Activated T-cell treated with anti-CD3 and anti-CD28 coated beads, Interleukin-2, amount 50 U/mL, for 24 hours (primary cell): ENCODE measurements at places on chromosomes 3 and 15.

DNA sequence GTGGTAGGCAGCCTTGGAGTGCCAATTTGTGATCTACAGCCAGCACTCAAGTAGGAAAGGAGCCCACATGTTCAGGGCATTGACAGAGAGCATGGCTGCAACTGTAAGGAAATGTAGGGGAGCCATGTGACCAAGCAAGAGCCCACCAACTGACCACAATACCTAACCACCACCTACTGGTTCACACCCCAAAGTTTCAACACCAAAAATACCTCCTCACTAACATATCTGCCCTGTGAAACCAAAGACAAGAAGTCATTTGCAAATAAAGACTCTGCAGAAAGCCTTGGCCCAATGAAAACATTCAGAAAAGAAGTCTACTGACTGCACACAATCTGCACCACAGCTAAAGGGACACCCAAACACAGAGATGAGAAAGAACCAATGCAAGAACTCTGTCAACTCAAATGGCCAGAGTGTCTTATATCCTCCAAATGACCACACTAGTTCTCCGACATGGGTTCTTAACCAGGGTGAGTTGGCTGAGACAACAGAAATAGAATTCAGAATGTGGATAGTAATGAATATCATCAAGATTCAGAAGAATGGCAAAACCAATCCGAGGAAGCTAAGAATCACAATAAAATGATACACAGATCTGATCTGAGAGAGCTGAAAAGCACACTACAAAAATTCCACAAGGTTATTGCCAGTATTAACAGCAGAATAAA lies 40.6 kb downstream of the SLC9C1 start:
- H3K27ac ChIP-seq: no peak overlapping the region
- no peak overlapping the region for H3K4me3 ChIP-seq
- H3K4me1 ChIP-seq: no peaks in the 10 kb centered on the region

- H3K27ac ChIP-seq: no peak overlapping the region
- no peak for DNase-seq
- peaks cover 6% of the 10 kb centered on the region for H3K4me1 ChIP-seq
These were observed 26.1 kb downstream of the GRK7 start for GRCh38 chr3:141789281-141789680.

GRCh38 chr3:61015859-61016258 lies 235.4 kb downstream of the FHIT start:
- no peak for DNase-seq
- H3K4me3 ChIP-seq: no peak overlapping the region
- H3K4me1 ChIP-seq: no peaks in the 10 kb centered on the region
- no peaks in the 10 kb centered on the region for H3K27me3 ChIP-seq

DNA sequence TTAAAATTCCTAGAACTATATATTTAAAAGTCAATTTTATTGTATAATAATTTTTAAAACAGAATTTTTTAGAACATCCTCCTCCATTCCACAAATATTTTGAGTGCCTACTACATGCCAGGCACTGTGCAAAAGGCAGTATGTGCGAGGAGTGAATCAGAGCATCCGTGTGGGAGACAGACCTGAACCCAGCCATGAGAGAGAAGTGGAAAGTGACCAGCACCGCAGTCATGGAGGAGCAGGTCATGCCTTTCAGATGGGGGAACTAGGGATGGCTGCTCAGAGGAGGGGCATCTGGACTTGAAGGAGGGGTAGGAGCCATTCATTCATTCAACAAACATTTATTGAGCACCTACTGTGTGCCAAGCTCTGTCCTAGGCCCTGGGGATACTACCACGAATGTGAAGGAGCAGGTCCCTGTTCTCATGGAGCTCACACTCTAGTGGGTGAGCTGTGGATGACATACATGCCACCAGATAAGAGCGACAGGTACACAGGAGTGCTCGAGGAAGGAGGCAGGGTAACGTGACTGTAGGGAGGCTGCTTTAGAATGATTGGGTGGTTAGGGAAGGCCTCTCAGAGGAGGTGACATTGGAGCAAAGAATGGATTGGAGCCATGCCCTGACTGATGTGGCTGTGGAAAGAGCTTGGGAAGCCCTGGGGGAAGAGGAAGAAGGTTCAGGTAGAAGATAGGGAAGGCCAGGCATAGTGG lies 3.1 kb upstream of the CHRNA3 start:
- H3K27me3 ChIP-seq: peaks cover 53% of the 10 kb centered on the region
- H3K36me3 ChIP-seq: no peaks in the 10 kb centered on the region
- H3K27ac ChIP-seq: no peak overlapping the region
- H3K4me3 ChIP-seq: no peak overlapping the region
- peaks cover 5% of the 10 kb centered on the region for H3K4me1 ChIP-seq

DNA sequence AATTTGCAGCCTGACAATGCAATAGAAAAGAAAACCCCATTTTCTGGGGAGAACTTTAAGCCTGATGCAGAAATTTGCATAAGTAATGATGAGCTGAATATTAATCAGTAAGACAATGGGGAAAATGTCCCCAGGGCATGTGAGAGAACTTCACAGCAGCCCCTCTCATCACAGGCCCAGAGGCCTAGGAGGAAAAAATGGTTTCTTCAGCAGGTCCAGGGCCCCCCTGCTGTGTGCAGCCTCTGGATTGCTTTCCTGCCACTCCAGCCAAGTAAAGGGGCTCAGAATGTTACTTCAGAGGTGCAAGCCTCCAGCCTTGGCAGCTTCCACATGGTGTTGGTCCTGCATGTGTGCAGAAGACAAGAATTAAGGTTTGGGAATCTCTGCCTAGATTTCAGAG lies 900.3 kb upstream of the ROBO1 start:
- no peaks in the 10 kb centered on the region for H3K36me3 ChIP-seq
- H3K4me1 ChIP-seq: no peaks in the 10 kb centered on the region
- no peak for DNase-seq
- H3K27ac ChIP-seq: no peak overlapping the region

DNA sequence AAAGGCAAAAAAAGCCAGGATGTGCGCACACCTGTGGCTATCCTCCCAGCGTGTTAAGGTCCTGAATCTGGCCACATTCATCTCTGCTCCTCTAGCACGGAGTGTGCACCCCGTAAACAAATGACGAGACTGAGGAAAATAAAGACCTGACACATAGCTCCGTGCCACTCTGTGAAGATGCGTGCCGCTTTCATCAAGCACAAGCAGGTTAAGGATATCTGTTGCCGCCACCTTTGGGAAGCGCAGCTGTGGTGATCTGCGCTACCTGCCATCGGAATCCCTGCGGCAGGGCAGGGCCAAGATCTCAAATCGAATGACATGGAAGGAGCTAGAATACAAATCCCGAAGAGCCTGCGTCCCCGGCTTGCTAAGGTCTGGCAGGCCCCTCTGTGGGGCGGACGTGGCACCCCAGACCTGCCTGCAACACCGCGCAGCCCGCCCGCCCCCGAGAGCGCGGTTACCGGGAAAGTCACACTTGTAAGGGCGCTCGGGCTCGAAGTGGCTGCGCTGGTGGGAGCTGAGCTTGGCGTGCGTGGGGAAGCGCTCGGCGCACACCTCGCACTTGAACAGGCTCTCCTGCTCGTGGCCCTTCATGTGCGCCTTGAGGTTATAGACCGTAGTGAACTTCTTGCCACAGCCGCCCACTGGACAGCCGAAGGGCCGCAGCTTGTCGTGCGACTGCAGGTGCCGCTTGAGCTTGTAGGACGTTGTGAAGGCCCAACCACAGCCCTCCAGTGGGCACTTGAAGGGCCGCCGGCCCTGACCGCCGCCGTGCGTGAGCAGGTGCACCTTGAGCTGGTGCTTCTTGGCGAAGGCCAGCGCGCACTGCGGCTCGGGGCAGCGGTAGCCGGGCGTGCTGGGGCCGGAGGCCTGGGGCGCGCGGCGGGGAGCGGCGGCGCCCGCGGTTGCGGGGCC lies 936 bp downstream of the ZXDC start:
- H3K36me3 ChIP-seq: peaks cover 49% of the 10 kb centered on the region
- peak; percentile 64 for DNase-seq
- H3K4me3 ChIP-seq: peak overlapping the region; percentile 92
- peak overlapping the region; percentile 93 for H3K27ac ChIP-seq
- peaks cover 49% of the 10 kb centered on the region for H3K4me1 ChIP-seq

DNA sequence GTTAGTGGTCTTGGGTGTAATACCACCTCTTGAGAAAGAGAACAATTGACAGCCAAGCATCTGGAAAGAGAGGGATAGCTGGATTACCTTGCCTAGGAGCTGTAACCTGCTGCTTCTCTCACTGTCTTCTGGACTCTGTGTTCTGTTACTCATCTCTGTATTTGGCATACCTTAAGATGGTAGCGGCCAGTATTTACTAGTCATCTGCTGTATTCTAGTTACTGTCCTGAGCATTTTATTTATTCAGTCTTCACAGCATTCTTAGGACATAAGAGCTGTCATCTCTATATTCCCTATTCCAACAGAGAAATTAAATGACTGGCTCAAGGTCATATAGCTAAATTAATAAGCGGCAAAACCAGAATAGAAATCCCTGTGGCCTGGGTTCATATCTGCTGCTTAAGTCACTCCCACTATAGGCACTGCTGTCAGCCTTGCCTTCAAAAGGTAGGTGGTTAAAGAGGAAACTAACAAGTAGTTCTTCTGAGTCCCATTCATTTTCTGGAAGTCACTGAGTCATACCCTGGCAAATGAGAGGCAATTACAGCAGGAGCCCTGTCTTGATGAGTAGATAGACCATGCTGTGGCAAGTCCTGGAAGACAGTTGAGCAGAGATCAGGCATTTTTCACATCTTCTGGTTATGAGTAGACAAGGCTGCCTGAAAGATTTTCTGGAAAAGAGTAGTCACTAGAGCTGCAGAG lies 68.2 kb downstream of the RAB7A start:
- DNase-seq: no peak
- no peaks in the 10 kb centered on the region for H3K27me3 ChIP-seq
- H3K4me1 ChIP-seq: peaks cover 94% of the 10 kb centered on the region
- H3K27ac ChIP-seq: peak overlapping the region; percentile 94

DNA sequence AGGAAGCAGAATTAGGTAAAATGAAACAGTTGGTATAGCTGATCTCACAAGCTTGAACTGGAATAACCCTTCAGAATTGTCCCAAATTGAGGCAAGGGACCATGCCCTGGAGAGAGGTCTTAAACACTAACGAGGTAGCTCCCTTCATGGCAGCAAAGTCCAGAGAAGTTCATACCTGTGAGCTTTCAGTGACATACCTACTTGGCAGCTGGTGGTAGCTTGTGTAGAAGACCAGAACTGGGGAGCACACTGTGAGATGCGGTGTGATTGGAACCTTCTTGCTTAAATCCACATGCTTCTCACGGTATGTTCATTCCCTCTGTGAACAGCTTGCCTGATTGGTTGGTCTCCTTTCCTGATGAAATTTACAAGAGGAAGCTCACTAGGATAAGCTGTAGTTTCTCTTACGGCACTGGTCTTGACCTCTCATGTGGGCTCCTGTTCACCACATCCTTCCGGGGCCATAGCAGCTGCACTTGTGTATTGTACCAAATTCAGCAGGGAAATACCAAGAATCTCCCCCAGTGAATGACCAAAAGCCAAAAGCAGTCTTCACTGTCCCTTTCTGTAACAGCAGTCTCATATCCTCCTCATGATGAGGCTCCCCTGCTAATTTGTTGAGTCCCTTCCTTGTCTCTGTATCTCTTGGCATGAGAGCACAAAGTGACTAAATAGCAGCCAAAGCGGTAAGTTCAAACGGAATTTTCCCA lies 483.7 kb upstream of the FRG2C start:
- no peak overlapping the region for H3K27ac ChIP-seq
- no peak for DNase-seq
- no peaks in the 10 kb centered on the region for H3K36me3 ChIP-seq
- H3K27me3 ChIP-seq: no peaks in the 10 kb centered on the region
- H3K4me3 ChIP-seq: no peak overlapping the region

DNA sequence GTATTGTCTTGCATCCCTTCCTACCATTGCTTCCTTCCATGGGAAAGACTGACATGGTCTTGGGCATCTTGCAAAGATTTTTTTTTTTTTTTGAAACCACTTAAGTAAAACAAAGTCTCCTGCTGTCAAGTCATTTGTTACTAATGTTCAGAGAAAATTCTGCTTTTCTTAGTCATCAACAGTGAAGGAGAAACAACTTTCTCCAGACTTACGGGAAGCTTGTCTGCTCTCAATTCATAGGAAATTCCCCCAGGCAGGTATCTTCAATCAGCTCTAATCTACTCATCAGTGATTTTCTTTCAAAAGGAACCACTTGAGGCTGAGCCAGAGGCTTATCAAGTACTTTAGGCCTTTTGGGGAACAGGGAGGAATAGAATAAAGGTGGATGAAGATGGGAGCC lies 15.9 kb upstream of the DRD3 start:
- peaks cover 5% of the 10 kb centered on the region for H3K4me1 ChIP-seq
- H3K27me3 ChIP-seq: no peaks in the 10 kb centered on the region
- no peak for DNase-seq
- H3K36me3 ChIP-seq: no peaks in the 10 kb centered on the region
- no peak overlapping the region for H3K4me3 ChIP-seq

GRCh38 chr3:55128225-55128823 lies 200.5 kb upstream of the LRTM1 start:
- no peak for DNase-seq
- H3K27me3 ChIP-seq: no peaks in the 10 kb centered on the region
- H3K27ac ChIP-seq: no peak overlapping the region
- H3K4me1 ChIP-seq: no peaks in the 10 kb centered on the region

- H3K4me1 ChIP-seq: no peaks in the 10 kb centered on the region
- no peak for DNase-seq
- no peaks in the 10 kb centered on the region for H3K36me3 ChIP-seq
- H3K27ac ChIP-seq: no peak overlapping the region
These were observed 9.4 kb downstream of the FAM81A start for GRCh38 chr15:59447367-59447766.

DNA sequence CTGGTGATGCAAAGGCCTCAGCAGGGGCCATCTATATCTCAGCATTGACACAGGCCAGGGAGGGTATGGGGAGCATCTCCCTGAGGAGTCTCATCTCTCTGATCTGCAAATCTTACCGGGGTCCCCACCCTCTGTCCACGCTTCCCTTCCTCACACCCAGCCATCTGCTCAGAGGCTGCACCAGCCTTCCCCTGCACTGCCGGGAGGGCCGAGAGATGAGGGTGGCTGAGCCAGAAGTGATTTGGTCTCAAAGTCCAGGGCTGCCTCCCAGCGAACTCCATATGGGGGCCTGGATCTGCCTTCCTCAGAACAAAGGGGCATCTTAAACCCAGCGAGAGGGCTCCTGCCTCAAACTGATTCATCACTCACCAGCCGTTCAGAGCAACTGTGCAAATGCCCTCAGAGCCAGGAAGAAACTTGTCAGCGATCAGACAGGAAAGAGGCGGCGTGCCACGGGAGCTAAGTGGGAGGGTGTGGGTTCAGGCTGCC lies 4.6 kb downstream of the IGDCC3 start:
- H3K36me3 ChIP-seq: no peaks in the 10 kb centered on the region
- no peak overlapping the region for H3K4me3 ChIP-seq
- H3K27me3 ChIP-seq: peaks cover 55% of the 10 kb centered on the region
- no peak for DNase-seq

- H3K27ac ChIP-seq: no peak overlapping the region
- H3K36me3 ChIP-seq: no peaks in the 10 kb centered on the region
- no peak for DNase-seq
- no peak overlapping the region for H3K4me3 ChIP-seq
- no peaks in the 10 kb centered on the region for H3K4me1 ChIP-seq
- no peaks in the 10 kb centered on the region for H3K27me3 ChIP-seq
These were observed 1.1 kb downstream of the ATP13A4 start for GRCh38 chr3:193553586-193553985.

GRCh38 chr3:132381348-132381944 lies 35.9 kb upstream of the DNAJC13 start:
- H3K4me1 ChIP-seq: no peaks in the 10 kb centered on the region
- H3K36me3 ChIP-seq: no peaks in the 10 kb centered on the region
- H3K4me3 ChIP-seq: no peak overlapping the region
- peaks cover 35% of the 10 kb centered on the region for H3K27me3 ChIP-seq
- DNase-seq: no peak
